Thyroid gland (tissue), 4 donors: ENCODE measurements at places on chromosomes 2 and 18. TPM values are rescaled to one million over a fixed set of nuclear protein-coding genes. Genes with fewer than 3 reads are reported as not detected.

The COL3A1 gene
- 48.4 TPM for total RNA-seq

GRCh38 chr2:63871864-63872263 is 30.2 kb downstream of the UGP2 start:
- no peak for DNase-seq

DNA sequence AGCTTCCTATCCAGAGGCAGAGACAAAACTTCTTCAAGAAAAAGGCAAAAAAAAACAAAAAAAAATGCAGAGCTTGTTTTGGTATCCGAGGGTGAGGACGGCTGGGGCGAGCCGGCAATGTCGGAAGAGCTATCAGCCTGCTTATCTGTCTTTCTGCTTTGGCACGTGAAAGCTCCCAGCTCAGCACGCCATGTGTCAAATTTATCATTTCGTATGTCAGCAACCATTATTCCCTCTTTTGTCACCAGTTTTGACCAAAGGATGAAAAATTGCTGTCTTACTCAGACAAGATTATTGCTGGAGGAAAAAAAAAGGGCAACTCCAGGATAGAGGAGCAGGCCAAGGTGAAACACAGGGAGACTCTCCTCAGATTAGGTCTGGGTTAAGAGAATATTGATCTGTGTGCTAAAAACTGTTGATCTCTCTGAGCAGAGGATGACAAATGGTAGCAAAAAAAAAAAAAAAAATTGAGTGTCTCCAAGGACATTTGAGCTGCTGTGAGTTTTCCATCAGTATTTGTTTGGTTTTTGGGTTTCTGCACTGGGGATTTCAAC is 532.0 kb upstream of the POU3F3 start:
- no peak for DNase-seq

DNA sequence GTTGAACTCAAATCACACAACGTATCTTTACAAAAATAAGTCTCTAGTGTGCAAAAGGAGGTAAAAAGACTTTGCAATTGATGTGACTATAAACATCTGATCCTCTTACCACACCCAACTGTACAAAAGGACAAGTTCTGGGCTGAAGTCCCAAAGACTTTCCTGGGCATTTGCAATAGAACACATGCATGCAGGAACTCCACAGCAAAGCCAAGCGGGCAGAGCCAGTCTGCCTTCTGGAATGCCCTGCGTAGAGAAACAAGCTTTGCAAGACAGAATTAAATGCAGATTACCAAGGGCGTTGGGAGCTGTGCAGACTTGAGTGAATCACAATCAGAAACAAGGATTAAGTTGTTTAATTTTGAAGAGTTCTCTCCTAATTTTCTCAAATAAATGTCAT is 208.4 kb upstream of the ZNF521 start:
- DNase-seq, result no peak

GRCh38 chr18:25518716-25519053 is 166.7 kb upstream of the ZNF521 start:
- DNase-seq, result no peak

GRCh38 chr2:120791962-120792297 is 56.3 kb downstream of the GLI2 start:
- DNase-seq, result no peak

DNA sequence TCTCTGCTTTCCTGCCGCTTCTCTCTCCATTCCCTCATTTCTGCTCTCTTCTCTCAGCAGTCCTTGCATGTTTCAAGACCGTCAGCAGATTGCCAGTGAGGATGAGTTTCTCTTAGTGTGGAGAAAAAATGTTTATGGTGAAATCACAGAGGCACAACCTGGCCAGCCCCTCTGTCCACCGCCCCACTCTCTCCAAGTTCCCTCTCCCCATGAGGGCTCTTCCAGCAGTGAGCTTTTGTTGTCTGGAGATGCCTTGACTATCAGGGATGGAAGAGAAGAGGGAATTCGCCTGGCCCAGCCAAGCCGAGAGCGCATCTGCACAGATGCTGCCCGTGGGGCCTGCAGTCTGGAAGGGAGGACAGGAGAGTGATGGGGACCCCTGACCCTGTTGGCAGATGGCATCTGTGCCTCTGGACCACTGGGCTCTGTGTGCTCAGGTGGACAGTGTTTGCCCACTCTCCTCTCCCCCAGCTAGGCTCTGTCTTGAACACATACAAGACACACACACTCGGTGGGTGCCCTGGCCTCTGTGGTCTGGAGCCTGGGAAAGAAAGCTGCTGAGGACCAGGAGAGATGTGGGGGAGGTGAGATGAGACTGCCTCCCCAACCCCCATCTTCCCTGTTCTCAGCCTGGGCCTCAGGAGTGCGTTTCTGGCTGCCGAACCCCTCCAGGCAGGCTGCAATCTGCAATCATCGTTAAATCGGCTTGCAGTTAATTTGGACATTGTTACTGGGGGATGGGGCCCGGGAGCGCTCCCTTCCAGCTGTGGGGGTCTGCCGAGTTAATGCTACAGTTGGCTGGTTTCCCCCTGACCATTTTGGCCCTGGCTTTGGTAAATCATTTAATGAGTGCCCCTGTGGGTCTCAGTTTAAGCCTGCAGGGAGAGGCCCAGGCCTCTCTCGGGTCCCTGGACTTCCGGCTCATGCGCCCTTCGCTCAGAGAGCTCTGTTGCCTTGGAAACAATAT is 4.5 kb downstream of the ITM2C start:
- no peak for DNase-seq

GRCh38 chr18:64444819-64445218 is 295.9 kb upstream of the LINC00305 start:
- no peak for DNase-seq

- no peak for DNase-seq
These were observed 30.2 kb upstream of the DOCK10 start for GRCh38 chr2:225072444-225072843.

- DNase-seq, result no peak
These were observed 216.4 kb downstream of the NR4A2 start for GRCh38 chr2:156116113-156116512.

- no peak for DNase-seq
These were observed 17.1 kb upstream of the ARHGAP28 start for GRCh38 chr18:6712401-6712800.

The SLC4A5 gene
- 71.6 TPM for total RNA-seq

DNA sequence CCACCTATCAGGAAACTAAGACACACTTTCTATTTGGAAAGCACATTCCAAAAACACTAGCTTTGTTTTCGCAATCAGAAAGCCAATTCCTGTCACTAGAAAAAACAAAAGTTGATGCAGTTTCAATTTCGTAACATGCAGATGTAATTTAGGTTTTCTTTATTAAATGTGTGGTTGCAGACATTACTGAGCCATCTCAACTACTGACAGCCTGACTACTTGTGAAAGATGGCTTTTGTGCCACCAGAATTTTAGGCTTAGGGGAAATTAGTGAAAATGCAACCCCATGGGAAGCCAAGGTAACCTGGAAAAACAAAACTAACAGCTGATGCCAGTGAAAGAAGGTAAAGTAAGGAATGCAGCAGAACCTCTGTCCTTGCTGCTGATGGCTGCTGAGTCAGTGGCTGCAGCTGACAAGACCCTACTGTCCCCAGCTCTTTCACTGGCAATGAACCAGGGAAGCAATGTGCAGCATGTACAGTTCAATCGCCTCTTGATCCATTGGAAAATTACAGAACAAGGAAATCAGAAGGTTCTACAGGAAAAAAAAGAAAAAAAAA is 34.9 kb downstream of the FEZ2 start:
- DNase-seq, result peak; percentile 13

DNA sequence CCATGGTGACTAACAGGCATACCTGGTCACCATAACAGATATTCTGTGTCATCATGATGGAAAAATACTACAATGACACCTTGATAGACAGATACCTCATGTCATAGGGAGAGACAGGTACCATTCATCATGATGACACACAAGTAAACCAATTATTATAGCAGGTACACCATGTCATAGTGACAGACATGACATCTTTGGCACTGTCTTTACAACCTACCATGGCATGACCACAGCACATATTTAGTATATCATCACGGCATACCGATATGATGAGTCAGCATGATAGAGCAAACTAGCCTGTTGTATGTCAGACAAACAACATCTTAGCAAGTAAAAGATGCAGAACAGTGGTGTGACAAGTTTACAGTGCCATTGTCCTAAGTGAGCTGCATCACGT is 101.3 kb upstream of the KLHL29 start:
- DNase-seq, result no peak

The TUBB8B gene
- total RNA-seq, result not detected

GRCh38 chr2:3445891-3446290 is 66.4 kb downstream of the TRAPPC12 start:
- peak; percentile 86 for DNase-seq

GRCh38 chr18:35707247-35707646 is 125.7 kb downstream of the GALNT1 start:
- no peak for DNase-seq

DNA sequence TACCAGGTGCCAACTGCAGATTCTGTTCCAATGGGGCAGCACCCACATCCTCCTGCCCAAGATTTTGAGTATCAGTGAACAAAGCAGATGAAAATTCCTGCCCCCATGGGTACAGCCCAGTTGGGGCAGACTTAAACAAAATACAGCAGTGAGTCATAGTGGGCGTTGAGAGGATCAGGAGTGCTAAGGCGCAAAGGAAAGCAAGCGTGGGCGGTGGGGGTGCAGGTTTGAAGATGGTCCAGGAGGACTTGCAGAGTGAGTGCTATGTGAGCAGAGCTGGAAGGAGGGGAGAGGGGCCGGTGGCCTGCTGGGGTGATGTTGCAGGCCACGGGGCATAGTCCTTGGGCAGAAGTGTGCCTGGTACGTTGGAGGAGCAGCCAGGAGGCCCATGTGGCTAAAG is 24.7 kb downstream of the STEAP3 start:
- no peak for DNase-seq

DNA sequence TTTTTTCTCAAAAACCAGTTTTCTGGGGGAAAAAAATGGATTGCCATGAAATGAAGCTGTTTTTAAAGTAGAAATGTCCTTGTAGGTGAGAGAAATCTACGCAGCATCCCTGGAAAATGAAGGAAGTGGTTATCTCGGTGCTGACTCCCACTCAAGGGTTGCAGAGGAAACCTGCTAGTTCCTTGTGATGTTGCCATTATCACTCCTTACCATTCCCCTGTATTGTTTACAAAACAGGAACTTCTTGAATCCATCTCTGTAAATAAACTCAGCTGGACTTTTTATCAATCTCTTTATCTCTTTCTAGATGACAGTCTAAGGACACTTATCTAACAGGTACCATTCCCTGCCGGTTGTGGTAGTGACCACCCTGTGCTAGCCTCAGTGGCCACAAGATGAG is 61.2 kb downstream of the FEZ2 start:
- no peak for DNase-seq

GRCh38 chr2:169767243-169767888 is 31.3 kb upstream of the SSB start:
- peak; percentile 72 for DNase-seq

- DNase-seq, result no peak
These were observed 32.2 kb upstream of the MAP3K20 start for GRCh38 chr2:173043476-173043875.

GRCh38 chr2:143146815-143147530 is 17.8 kb downstream of the ARHGAP15 start:
- no peak for DNase-seq

DNA sequence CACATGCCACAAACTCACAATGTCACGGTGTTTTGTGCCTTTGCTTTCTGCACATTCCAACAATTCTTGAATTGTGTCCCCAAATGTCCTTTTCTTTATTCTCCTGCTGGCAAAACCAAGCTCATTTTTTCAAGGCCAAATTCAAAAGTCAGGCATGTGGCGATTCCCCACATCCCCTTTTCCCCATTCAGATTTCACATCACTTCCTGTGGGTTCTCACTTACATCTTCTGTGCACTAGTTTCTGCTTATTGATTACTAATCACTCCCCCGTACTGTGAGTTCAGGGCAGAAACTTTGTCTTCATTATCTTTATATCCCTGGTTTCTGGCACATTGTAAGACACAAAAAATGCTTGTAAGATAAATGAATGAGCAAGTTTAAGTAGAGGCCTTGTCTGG is 69.2 kb downstream of the AP1S3 start:
- DNase-seq, result no peak

DNA sequence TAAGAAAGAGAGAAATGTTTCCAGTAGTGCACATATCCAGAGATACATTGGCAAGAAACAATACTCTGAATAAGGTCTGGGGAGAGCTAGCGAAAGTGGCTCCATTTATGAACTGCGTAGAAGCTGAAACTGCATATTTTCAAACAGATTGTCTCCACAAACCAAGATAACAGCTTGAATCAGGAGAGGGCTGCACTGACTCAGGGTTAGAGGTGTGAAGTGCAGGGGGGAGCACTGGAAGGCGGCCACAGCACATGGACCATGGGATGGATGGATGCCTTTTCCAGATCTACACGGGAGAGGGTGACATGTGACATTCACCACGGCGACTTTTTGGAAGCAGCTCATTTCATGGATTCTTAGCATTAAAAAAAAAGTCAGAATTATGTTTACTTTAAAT is 729.4 kb downstream of the RNF144A start:
- no peak for DNase-seq

DNA sequence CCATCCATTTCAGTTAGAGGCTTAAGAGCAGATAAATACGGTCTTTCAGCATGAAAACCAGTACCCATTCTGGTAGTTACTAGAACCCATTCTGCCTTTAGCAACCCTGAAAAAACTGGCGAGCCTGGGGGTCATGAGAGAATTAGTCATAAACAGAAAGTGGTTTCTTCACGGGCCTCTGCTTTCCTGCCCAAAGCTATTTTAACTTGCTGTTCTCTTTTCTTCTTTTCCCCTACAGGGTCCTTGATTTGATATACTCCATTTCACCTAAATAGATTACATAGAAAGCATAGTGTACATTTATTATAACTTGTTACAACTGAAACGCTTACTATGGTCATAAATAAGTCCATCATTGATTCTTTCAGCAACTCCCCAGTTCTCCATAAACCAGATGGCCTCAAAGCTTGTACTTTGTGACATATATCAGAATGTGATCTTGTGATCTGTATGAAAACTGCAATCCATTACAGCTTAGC is 48.3 kb downstream of the WDFY1 start:
- DNase-seq, result no peak

DNA sequence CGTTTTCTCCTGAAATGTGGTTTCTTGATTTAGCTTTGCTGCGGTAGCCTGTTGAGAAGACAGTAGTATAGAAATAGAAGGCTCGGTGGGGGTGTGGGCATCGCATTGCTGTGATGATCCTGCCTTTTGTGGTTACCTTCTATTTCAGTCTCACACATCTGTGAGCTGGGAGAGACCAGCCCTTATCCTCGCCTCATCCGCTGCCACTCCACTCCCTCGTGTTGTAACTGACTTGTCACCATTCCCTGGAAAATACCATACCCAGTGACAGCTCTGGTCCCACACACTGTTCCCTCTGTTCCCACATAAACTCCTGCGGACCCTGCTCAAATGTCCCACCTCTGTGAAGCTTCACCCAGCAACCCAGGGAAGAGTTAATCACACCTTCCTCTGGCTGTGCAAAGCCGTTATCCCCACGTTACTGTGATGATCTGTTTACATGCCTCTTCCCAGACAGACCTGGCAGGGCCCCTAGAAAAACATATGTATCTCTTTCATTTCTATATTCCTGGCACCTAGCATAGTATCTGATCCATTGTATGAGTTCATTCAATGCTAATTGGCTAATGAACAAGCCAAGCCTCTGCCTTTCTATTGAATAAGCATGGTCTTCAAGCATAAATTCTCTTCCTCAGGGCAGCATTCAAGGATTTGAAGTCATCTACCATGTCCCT is 114.6 kb downstream of the MAPK4 start:
- DNase-seq, result no peak

The FARSB gene
- 13.5 TPM for total RNA-seq
